ENCODE measurements at places on chromosomes 12 and 14.

DNA sequence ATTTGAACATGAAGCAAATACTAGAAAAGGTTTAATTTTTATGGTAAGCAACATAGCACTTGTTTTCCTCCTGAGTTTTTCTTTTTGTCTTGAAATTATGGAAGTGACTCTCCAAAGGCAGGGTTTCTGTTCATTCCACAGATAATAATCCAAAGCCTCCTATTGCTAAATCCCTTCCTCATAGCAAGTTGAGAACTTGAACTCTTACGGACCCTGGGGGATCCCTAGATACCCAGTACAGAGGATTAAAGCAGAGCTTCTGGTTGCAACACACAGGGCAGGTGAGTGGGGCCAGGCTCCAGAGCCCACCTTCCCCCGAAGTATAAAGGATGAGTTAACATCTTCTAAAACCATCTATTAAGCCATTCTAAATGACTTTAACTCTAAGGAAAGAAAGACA is 294.1 kb downstream of the RMST start:
- H3K27ac ChIP-seq, result peak overlapping the region; percentile 63
- no peaks in the 10 kb centered on the region for H3K36me3 ChIP-seq

DNA sequence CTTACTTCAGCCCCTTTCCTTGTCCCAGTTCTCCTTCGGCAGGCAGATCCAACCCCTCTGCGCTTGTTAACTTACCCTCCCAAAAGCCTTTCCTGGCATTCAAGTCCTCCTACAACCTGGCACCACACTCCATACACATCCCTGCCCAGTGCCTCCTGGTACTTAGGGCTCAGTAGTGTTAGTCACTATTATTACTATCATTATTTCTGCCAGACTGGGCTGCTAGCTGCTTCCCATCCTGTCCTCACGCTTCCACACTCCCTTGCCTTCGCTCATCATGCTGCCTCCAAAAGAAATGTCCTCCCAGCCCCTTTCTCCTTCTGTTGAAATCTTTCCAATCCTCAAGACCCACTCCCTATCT is 1.6 kb upstream of the HDAC7 start:
- H3K4me1 ChIP-seq, result peaks cover 13% of the 10 kb centered on the region
- no peak overlapping the region for H3K4me3 ChIP-seq
- no peaks in the 10 kb centered on the region for H3K36me3 ChIP-seq
- H3K27ac ChIP-seq, result peak overlapping the region; percentile 95
- no peak for DNase-seq

GRCh38 chr14:33347796-33348195 is 409.1 kb downstream of the NPAS3 start:
- no peaks in the 10 kb centered on the region for H3K4me1 ChIP-seq
- H3K36me3 ChIP-seq, result no peaks in the 10 kb centered on the region
- no peak for DNase-seq
- no peak overlapping the region for H3K27ac ChIP-seq
- H3K4me3 ChIP-seq, result no peak overlapping the region

GRCh38 chr12:82456633-82457032 is 98.3 kb downstream of the METTL25 start:
- no peak overlapping the region for H3K27ac ChIP-seq
- H3K36me3 ChIP-seq, result no peaks in the 10 kb centered on the region
- H3K4me3 ChIP-seq, result no peak overlapping the region
- DNase-seq, result no peak
- no peaks in the 10 kb centered on the region for H3K4me1 ChIP-seq

DNA sequence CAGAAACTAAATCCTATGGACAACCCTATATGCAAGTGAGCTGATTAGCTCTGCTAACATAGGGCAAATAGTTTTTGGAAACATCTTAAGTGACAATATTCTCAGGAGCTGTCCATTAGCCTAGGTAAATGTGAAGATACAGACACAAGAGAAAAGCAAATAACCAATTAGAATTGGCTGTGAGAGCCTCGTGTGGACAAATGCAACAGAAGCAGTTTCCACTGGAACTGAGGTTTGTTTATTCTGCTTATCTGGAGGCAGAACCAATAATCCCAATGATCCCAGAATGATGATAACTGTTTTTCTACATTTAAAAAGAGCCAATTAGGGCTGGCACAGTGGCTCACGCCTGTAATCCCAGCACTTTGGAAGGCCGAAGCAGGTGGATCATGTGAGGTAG is 43.2 kb upstream of the YAF2 start:
- no peak overlapping the region for H3K27ac ChIP-seq
- no peak overlapping the region for H3K4me3 ChIP-seq

GRCh38 chr12:91778938-91779400 is 366.7 kb downstream of the BTG1 start:
- no peak overlapping the region for H3K4me3 ChIP-seq
- H3K4me1 ChIP-seq, result no peaks in the 10 kb centered on the region
- no peaks in the 10 kb centered on the region for H3K27me3 ChIP-seq
